Globus pallidus (tissue), 1 donor: ENCODE measurements at places on chromosomes 7 and 10.

- DNase-seq = no peak
These were observed 6.0 kb downstream of the ADD3 start for GRCh38 chr10:110013630-110014293.

DNA sequence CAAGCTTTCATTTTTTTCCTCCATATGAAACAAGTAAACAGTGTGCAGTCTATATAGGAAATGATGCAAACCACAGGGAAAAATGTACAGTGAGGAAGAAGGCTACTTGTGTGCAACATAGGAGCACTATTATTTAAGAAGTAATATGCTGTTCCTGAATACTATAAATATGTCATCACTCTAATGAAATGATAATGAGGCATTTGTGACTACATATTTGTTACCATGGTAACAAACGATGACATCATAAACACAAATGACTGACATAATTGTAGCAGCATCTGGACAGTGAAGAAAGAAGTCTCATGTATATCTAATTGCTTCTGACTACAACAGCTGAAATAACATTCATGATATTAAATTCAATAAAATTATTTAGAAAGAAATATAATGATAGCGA, 164.8 kb downstream of the C7orf25 start:
- no peak for DNase-seq

DNA sequence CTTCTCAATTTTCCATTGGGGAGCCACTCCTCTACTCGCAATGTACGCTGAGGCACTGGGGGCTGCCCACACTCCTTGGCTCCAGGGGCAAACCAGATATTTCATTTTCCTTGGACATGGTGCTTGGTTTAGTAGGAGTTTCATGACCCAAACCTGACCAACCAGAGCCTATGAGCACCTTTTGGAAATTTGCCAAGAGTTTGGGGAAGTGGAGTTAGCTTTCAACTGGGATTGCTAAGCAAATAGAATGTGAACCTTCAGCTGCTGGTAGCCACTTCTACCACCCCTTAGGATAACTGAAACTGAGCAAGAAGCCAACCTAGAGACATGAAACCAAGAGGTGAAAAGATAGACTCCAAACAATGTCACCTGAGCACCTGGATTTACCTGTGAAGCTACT, 74.9 kb upstream of the COL13A1 start:
- no peak for DNase-seq

DNA sequence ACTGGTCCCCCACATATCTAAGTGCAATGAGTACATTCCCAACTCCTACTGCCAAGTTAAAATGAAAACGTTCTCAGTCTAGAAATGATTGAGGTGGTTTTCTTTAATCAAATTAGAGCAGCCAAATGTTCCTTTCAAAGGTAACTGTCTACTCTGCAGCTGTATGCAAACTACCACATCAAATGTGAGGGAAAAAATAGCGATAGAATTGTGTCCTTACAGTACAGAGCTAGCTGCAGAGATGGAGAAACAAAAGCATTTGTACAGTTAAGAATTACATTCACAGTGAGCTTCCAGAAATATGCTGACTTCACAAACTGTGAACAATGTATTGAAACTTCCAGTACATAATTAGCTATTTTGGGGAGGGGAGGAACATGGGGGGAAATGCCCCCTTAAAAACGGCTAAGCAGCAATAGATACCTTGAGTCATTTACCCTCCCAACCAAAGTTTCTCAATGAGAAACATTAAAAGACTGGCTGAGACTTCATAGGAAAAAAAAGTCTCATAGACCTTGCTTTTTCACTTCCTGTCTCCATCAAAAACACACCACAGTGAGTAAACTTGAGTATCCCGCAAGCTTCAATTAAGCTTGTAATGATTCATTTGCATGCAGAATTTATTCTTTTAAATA, 22.9 kb downstream of the CDK6 start:
- no peak for DNase-seq

DNA sequence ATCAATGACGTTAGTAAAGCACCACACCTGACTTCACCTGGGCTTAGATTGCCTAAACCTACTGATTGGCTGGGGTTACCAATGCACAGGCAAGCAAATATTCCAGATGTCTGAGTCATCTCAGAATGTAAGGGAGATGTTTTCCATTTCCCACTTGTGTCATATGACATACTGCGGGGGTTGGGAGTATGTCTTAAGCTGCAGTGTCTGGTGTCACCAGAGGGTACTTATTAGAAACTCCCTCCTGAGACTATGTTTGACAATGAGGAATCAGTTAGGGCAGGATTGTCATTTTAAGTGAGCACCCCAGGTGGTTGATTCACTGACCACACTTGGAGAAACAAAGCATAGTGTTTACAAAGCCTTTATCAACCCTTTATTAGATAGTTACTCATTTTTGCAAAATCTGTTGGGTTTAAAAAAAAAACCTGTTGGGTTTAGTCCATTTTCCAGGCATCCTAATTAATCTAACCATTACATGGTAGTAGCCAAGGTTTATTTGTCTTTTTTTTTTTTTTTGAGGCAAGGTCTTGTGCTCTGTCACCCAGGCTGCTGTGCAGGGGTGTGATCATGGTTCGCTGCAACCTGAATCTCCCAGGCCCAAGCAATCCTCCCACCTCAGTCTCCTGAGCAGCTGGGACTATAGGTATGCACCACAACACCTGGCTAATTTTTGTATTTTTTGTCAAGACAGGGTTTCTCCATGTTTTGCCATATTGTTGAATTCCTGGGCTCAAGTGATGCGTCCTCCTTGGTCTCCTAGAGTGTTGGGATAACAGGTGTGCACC, 72.5 kb downstream of the CDK6 start:
- DNase-seq = no peak

DNA sequence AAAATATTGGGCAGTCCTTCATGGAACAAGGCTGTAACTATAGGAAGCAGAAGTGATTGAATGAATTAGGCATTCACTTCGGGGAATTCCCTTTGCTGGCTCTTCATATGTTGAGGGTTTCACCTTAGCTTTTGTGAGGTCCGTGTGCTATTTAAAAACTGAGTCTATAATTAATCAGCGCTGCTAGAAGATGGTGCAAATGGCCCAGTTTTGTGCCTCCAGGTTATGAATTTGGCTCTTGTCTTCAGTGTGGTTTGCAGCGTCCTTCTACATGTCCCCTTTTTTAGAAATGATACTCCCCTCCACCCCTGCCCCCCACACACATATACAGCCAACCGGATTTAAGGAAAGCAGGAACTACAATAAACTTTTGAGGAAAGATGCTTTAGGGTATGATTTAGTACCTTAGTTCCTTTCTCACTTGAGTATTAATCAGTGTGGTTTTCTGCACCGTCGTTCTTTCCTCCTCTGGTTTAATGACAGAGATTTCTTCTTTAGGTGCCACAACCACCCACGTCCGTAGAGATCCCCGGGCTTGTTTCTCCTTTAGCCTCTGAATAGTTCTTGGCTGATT, 110.6 kb upstream of the SAMD8 start:
- no peak for DNase-seq

GRCh38 chr7:45865594-45866410, 7.1 kb downstream of the CCDC201 start:
- no peak for DNase-seq

DNA sequence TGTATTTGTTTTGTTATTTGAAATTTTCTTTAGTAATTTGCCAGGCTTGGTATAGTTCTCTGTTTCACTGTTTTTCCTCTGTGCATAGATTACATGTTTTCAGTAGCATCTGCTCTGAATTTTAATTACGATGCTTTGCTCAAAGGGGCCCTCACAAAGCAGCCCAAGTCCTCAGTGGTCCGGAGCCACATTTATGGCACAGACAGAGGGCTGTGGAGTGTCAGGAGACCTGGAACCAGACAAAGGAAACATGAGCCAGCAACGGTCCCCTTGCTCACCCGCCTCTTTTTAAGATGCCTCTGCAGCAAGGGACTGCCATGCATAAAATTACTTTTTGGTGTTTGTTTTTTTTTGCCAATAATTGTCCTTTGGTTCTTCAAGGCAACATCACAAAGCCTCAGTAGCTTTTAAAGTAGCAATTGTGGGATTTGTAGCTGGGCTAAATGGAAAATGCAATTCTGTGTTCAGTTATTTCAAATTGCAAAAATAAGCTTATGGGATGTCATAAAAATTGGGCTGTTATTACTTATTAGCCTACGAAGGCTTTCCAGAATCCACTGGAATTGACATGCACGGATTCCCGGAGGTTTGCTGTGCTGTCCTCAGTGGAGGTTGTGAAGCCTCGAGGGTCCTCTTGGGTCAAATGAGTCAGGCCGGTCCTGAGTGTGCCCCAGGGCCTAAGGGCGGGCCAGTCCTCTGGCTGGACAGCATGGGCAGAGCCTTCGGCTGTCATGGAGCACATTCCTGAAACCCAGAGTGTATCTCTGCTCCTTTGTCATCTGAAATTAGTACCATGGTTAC, 422.8 kb downstream of the GLRX3 start:
- no peak for DNase-seq

- no peak for DNase-seq
These were observed 56.3 kb downstream of the IFIT5 start for GRCh38 chr10:89470628-89471027.

GRCh38 chr10:6033954-6034353, 28.2 kb downstream of the IL2RA start:
- peak; percentile 15 for DNase-seq
